ENCODE measurements at places on chromosomes 12 and 14.
A peak's percentile ranks its signal among the peaks of the same experiment; 100 is the strongest.

DNA sequence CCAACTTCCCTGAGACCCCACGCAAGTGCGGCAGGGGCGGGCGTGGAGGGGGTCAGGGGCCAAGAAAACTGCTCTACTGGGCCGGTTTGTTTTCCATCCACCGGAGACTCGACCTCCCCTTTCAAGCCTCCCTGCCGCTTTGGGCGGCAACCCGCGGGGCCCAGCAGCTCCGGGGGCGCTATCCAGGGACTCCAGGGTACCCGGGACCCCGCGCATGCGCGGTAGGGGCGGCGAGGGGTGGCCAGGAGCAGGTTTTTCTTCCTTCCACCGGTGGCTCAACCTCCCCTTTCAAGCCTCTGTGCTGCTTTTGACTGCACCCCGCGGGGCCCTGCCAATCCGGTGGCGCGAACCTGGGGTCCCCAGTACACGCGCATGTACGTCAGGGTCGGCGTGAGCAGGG, 323.5 kb downstream of the ALG10 start:
- DNase-seq, result no peak

- DNase-seq, result no peak
These were observed 232.6 kb downstream of the VRK1 start for GRCh38 chr14:97029800-97030199.

DNA sequence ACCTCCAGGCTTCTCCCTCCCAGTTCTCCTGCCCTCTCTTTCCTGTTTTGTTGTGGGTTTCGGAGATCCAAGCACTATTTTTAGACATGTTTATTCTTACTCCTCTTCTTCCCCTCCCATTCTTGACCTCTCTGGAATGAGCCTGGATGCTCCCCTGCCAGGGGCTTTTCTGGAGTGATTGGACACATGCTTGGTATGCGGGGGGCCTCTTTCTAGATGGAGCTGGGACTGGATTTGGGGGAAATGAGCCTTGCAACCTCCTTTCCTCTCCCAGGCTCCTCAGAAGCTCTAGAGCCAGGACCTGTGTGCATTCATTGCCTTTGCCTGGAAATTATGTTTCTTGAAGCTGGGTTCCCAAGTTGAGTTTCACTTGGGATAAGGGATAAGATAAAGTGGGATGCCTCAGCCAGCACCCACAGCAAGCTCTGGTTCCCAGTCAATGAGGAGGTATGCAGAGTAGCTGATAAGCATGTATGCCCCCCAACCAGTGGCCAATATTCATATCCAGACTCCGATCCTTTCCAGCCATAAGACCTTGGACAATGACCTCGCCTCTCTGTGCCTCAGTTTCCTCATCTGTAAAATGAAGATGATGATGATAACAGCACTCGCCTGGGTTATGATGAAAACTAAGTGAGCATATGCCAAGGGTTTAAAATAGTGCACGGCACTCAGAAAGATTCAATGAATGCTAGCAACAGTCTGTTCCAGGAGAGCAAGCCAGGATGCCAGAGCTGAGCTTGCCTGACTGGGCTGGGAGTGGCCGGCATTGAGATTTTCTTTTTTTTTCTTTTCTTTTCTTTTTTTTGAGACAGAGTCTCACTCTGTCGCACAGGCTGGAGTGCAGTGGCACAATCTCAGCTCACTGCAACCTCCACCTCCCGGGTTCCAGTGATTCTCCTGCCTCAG, 97.8 kb downstream of the SCARB1 start:
- DNase-seq, result no peak

- no peak for DNase-seq
These were observed 73.9 kb downstream of the PPP1R36 start for GRCh38 chr14:64623554-64624165.

DNA sequence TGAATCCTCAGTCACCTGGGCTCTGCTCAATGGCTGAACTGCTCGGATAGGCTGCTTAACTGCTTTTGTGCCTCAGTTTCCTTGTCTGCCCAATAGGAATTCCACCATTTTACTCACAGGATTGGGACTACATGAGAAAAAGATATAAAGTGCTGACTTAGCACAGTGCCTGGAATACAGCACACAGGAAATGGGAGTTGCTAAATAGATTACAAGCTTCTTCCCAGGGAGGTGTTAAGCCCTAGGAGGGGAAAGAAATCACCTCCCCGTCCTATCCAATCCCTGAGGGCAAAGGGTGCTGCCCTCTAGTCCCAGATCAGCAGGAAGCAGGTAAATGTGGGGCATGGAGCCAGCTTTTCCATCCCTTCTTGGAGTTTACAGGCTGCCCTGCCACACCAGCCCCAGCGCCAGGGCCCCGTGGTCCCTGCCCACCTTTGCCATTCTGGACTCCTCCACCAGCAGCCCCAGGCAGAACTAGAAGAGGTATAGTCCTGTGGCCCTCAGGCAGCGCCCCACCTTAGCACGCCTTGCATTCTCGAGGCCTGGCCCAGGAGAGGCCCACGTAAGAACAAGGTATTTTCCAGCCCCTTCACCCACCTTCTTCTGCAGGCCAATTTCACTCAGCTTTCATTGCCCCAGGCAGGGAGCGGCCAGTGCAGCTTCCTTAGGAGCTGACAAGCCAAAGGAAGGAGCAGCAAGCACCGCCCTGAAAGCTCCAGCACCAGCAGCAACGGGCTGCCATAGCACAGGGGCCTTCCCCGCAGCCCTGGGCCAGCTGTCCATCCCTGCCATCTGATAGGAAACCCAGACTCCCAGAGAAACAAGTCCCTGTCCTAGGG, 28.8 kb upstream of the RPLP0 start:
- DNase-seq, result peak; percentile 75

- peak; percentile 91 for DNase-seq
These were observed at the start of gene SLC41A2 for GRCh38 chr12:104958001-104958804. Gene SLC41A2, minus strand, starts transcription at chr12:104958290. Its CDS starts 29,763 bp downstream, at chr12:104928527.

DNA sequence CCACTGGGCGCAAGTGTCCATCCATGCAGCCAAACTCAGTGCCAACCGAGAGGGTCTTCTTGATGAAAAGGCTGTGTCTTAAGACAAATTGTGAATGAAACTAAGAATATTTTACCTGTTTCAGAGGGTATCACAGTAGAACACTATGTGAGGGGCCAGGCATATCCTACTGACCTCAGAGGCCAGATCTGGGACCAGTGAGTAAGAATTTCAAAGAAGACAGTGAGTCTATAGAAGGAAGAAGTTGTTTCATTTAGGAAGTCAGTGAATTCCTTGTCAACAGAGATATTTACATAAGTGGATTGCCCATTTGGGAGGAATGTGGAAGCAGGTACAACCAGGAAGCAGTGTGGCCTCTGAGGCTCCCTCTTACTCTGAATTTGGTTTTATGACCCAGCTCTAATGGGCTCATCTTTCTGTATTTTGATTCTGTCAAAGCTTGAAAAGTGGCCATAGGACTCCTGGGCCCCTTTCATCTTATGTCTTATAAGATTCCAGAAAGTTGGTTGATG, 137.4 kb downstream of the ZNF664 start:
- DNase-seq, result no peak

DNA sequence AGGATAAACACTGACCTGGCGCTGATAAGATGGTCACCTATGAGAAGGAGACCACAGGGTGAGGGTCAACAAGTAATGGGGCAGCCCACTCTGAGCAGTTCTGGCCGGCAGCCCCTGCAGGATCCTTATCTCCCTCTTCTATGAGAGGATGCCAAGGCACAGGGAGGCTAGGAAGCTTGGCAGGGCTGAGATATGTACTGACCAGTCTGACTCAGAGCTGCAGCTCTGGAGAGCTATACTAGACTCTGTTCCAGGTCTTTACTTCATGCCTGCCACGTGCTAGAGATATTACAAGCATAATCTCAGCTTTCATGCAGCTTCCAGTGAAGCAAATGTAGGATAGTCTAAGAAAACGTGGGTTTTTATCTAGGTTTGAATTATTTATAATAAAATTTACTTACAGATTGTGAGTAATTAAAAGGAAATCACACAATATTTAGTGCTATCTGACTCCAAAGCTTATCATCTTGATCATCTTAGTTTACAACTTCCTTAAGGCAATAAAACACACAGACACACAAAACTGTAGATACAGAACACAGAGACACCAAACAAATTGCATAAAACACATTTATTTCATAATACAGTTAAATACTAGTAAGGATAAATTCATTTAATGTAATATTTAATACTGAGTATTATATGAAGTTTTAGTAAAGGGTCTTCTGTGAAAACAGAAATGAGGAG, 32.3 kb downstream of the GIT2 start:
- DNase-seq, result no peak

DNA sequence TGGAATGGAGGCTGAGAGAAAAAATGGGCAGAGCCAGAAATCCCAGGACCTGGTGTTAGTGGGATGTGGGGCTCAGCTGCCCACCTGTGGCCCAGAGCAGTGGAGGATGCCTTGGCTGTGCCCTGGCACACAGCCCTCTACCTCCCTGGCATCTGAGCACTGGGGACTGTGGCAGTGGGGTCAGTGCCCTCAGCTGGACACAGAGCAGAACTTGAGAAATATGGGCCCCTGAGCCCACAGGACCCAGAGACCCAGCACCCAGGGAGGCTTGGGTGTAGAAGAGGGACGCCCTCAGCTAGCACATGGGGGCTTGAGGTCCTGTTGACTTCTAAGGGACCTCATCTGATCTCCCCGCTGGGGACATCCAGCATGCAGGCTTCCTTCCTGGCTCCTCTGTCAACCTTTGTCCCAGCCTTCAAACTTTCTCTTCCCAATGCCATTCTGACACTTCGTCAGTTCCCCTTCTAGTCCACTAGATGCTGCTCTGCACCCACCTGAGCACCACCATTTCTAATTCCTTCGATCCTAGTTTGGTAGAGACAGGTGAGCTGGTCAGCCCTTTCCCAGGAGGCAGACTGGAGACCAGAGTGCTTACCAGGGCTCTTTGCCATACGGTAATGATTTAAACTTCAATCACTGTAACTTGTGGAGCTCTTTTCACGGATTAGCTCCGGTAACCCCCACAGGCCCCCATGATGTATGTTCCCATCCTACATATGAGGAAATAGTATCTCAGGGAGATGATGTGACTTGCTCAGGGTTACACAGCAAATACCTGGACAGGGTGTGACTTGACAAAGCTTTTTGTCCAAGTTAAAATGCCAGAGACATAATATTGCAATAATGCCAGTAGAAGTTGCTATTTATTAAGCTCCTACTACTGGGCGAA, 143.7 kb downstream of the ASCL4 start:
- peak; percentile 15 for DNase-seq

- peak; percentile 64 for DNase-seq
These were observed 1.0 kb downstream of the ITFG2 start for GRCh38 chr12:2813214-2814185.

GRCh38 chr12:11517080-11517479, 121.7 kb upstream of the PRB2 start:
- DNase-seq, result no peak

GRCh38 chr12:83710851-83711250, 1024.1 kb downstream of the TMTC2 start:
- no peak for DNase-seq

GRCh38 chr14:101964297-101965180, at the start of gene DYNC1H1:
Gene DYNC1H1, plus strand, starts transcription at chr14:101964573. Its CDS starts 119 bp downstream, at chr14:101964692.
- peak; percentile 88 for DNase-seq

DNA sequence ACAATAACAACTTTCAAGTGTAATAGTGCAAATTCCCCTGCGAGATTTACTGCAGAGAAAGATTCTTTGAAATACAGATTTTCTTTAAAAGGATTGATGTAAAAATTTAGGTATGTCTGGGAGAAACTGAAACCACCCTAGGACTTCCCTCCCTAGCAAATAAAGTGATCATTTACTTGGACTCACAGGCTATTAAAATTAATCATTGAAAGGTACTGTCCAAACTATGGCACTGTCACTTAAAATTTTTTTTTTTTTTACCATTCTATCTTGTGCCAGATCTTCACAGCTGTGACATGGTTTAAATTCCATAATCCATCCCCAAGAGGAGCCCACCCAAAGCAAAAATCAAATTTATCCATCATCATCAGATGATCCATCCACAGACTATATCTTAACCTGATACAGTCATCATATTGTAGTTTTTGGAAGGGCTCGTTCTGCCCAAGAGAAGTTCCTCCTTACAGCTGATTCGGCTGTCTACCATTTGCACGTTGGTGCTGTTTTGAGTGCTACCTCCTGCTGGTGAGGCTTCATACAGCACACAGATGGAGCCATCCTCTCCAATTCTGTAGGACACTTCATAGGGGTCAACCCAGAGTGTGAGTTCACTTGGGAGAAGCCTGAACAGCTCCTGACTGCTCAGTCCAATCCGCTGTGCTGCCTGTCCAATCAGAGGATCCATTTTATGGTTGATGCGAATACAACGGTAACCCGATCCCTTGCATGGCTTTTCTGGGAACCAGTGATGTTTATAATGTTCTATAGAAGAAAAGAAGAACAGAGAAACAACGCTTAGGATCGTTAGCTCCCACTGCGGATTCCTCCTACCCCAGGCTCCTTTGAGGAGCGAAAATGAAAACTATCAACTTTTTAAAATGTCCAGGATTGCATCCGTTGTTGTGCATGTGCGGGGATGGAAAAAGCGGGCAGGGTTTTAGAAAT, 1.7 kb downstream of the BTG1 start:
- DNase-seq, result peak; percentile 91

DNA sequence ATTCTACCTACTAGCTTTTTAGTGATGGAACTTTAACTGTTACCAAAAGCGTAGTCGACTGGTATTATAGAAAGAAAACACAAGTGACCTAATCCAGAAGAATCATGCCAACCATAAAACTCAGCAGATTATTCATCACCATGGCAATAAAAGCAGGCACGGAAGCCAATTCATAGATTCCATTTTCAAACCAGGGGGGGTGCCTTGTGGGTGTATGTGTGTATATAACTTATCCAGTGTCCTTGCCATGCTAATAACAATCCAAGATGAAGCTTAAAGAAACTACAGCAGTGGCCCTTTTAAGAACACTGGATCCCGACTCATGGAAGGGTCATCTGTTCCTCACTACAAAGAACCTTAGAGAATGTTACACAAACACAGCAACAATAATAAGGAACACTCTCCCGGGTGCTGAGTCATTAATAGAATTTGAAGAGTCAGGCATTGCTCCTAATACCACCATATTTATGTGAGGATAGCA, 61.0 kb downstream of the EPS8 start:
- peak; percentile 65 for DNase-seq

DNA sequence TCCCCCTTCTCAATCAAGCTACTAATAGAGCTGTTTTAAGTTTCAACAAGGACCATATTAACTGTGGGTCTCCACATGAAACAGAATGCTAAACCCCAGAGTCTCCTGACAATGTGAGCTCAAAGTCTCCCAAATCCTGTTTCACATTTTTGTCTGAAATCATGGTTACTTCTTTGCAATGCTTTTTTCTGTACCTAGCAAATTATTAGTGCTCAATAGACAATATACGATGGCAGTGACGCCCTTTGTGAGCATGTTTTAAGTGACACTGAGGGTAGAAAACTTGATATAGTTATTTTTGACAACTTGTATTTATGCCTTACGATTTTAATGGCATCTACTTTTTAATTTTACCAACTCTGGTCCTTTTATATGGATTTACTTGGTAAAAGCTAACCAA, 85.4 kb upstream of the SOX5 start:
- DNase-seq, result no peak
